ENCODE measurements at places on chromosomes 7 and 10. TPM values are rescaled to one million over a fixed set of nuclear protein-coding genes. Genes with fewer than 3 reads are reported as not detected.

DNA sequence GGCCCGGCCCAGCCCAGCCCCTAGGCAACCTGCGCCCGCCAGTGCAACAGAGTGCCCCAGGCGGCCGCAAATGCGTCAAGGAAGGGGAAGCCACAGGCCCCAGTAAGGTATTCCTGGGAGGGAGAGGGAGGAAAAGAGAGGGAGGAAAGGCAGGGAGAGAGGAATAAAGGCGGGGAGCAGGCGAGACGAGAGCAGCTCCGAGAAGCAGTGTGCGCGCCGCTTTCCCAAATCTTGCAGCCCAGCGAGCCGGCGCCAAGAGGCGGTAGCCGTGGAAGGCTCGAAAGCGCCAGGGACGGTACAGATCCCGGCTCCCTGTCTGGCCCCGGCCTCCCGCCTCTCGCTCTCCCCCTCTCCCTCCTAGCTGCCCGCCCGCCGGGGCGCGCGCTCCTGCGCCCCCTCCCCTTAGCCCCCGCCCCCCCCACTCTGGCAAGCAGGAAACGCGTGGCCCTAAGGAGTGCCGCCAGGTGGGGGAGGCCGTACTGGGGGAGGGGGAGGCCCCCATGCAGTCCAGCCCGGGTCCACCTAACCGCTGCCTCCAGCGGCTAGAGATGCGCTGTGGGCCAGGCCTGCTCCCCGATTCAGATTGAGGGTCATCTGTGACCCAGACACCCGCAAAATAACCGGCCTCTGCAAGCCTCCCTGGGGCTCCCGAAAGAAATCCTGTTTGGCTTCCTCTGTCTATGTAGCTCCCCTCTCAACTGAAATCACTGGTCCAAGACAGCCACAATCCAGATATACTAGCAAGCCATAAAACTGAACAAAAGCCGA, 4.3 kb downstream of the HOXA10 start:
- DNase-seq = peak; percentile 68

DNA sequence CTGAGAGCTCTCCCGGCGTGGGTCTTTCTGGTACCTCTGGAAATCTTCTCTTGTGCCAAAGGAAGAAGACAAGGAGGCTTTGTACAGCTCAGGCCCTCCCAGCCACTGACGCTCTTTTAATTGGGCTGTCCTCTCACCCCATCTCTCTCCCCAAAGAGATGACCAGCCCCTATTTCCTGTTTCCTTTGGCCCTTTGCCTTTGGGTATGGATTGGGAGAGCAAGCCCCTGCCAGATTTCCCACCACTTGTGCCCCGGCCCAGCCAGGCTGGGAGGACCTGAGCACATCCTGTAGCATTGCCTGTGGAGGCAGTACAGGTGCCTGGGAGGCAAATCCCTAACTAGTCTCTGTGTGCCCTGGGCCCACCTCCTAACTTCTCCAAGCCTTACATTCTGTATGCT, 5.7 kb upstream of the PLAC9 start:
- no peak for DNase-seq

GRCh38 chr10:11863353-11864109, 40.4 kb downstream of the PROSER2 start:
- DNase-seq = no peak

- DNase-seq = no peak
Measured at GRCh38 chr10:118723466-118723865, 31.3 kb downstream of the CACUL1 start.

- DNase-seq = peak; percentile 67
Measured at GRCh38 chr7:13742811-13743210, 246.7 kb downstream of the ETV1 start.

DNA sequence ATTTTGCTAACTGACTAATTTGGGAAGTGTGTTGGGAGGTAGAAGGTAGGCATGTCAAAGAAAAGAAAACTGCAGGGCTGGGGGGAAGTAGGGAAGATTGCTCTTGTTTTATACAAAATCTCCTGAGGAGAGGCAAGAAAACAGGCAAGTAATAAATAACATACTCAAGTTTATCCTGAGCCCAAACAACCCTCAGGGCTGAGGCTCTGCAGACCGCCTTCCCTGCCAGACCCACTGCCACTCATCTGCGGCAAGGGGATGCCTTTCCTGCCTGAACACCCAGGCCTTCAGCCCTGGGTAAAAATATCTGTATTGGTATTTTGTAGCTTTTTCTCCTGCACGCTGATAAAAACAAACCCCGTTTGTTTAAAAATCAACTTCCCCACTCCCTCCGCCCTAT, 399.8 kb upstream of the NFE2L3 start:
- DNase-seq = no peak

ADRA2A gene
- total RNA-seq = not detected

DNA sequence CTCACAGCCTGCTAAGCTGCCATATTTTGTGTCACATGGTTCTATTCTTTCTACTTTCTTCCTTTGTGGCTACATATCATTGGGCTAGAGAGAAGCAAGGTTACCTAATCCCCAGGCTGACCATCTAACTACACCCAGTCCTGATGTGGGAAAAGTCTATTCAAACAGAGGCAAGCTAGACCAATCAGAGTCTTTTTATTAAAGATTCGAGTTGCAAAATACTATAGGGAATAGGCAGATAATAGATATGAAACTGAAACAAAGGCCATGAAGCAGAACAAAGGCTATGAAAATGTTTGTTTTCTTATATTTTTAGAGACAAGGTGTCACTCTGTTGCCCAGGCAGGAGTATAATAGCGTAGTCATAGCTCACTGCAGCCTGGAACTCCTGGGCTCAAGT, 36.7 kb downstream of the MTERF1 start:
- DNase-seq = no peak

DNA sequence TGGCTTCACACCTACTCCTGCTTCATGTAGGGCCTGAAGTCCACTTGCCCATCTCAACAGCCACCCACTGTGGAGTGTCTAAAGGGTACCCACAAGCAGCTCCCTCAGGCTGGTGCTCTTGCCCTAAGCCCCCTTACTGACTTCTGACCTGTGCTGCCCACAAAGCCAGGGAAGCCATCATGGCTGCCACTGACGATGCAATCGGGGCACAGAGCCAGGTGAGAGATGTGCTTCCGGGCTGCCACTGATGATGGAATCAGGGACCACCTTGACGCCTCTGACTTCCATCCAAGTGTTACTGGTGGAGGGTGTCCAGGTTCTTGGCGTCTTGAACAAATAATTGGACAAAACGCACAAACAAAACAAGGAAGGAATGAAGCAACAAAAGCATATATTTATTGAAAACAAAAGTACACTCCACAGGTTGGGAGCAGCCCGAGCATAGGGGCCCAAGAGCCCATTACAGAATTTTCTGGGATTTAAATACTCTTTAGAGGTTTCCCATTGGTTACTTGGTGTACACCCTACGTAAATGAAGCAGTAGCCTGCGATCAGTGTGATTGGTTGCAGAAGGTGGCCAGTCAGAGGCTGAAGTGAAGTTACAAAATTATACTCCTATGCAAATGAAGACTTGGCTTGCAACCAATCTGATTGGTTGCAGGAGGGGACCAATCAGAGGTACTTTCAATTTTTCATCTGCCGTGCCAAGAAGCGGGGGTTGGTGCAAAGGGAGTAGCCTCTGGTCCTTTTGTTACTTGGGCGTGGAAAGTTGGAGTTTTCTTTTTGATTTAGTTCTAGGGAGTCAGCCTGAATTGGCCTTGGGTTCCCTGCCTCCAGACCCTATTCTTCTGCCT, 4.5 kb downstream of the CPA2 start:
- no peak for DNase-seq

SFTPA1 gene
- not detected for total RNA-seq

NODAL gene
- total RNA-seq = not detected

DNA sequence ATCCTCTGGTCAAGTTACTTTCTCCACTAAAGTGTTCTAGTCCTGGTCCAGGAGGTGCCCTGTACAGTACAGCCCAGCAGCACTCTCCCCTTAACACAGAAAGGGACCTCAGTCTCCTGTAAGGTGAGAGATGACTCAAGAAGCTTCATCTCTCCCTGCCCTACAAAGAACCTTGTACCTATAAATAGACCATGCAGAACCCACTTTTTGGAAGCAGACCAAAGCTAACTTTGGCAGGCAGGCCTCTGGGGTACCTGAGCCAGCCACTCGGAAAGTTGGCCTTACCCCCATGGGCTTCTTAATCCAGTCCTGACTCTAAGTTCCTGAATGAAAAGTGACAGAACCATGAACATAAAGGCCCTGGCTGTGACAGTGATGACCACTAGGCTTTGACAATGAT, 454.8 kb downstream of the KCNMA1 start:
- DNase-seq = no peak

AGBL3 gene
- total RNA-seq = 1.9 TPM

GRCh38 chr10:58157076-58157766, 110.5 kb downstream of the IPMK start:
- peak; percentile 99 for DNase-seq

DNA sequence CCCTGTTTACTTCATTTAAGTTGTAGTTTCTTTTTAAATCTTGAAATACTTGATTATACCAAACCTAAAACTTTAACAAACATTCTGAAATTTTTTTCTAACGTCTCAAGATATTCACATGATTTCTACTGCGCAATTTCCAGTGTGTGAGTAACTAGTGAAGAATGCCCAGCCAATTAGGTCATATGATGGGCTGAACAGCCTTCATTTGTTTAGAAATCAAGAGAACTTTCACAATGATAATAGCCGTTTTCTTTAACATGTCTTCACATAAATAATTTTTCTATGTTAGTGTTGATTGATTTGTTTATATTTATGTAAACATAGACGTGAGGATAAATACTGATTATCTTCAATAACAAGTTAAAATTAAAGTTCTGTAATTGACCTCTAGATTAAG, 21.8 kb downstream of the STAM start:
- DNase-seq = peak; percentile 84

DNA sequence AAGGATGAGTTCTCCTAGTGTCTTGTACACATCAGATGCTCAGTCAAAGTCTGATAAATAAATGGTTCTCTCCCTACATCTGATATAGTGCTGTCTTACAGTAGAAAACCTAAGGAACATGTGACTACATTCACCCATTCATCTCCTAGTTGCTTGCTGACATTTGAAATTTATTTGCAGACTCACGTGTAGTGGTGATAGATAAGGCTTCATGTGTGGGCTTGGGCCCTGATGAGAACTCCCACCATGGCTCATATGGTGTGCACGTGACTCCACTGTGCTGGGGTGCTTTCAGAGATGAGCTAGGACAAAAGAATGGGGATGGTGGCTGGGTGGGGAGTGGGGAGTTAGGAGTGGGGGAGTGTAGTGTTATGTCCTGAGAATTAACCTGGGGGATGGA, 287.3 kb downstream of the RPS24 start:
- DNase-seq = no peak

Measured in A172 (cell line).